ENCODE measurements at places on chromosomes 4 and X. TPM values are rescaled to one million over a fixed set of nuclear protein-coding genes. Genes with fewer than 3 reads are reported as not detected.

EFHC2 gene
- not detected for total RNA-seq

BRCC3 gene
- total RNA-seq, result 21.9 TPM

TAF7L gene
- total RNA-seq, result 0.25 TPM

USP38 gene
- 15.9 TPM for total RNA-seq

KLHL4 gene
- total RNA-seq, result 39.9 TPM

NAA11 gene
- not detected for total RNA-seq

CHRDL1 gene
- 38.2 TPM for total RNA-seq

BCORL1 gene
- total RNA-seq, result 14.7 TPM

PLP2 gene
- total RNA-seq, result 12.2 TPM

CXCL5 gene
- total RNA-seq, result not detected

TMEM255A gene
- 7.6 TPM for total RNA-seq

SHROOM4 gene
- 0.96 TPM for total RNA-seq

ERAS gene
- total RNA-seq, result not detected

CXCL1 gene
- total RNA-seq, result not detected

ARHGAP36 gene
- total RNA-seq, result 0.27 TPM
